ENCODE measurements at places on chromosomes 3 and 15.

DNA sequence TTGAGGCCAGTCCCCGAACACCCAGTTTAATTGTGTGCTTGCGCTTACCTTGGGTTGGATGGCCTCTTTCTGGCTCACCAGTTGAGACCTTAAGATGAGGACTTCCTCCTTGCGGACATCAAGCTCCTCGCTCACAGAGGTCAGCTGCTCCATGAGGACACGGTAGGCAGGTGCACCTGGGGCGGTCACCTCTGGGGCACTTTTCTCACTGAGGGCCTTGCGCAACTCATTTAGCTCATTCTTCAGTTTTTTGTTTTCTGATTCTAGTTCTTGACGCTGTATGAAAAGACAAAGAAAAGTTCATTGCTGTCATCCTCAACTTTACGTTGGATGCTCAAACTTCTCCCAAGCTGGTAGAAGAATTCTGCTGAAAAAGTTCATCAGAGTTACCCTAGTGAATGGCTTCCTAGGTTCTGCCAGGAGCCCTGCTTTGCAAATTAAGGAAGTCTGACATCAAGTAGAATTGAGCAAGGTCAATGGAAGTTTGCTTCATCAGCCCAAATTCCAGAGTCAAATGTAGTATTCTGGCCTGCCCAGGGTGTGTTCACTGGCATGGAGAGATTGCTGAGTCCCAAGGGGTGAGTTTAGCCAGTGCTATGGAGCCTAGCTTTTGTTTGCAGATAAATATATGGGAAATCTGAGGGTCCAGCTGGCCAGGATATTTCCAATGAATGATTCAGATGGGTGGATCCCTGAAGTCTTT, 55.8 kb upstream of the MYO5C start:
- no peak for DNase-seq

GRCh38 chr3:59249004-59249403, 199.2 kb upstream of the CFAP20DC start:
- DNase-seq, result no peak

DNA sequence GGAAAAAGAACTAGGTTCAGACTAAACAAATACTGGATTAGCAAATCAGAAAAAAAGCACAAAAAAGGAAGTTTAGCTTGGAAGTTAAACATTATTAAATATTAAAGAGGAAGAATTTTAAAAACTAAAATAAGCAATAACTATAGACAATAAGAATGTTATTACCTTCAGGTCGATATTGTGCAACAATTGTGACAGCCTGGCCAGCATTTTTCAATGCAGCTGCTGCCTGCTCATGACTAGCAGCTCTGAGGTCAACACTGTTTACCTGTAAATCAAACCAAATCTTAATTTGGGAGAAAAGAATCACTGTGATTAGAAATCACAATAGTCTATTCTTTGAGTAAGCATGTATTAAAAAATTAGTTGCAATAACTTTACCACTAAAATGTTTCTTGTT, 75.1 kb upstream of the MELTF start:
- no peak for DNase-seq

DNA sequence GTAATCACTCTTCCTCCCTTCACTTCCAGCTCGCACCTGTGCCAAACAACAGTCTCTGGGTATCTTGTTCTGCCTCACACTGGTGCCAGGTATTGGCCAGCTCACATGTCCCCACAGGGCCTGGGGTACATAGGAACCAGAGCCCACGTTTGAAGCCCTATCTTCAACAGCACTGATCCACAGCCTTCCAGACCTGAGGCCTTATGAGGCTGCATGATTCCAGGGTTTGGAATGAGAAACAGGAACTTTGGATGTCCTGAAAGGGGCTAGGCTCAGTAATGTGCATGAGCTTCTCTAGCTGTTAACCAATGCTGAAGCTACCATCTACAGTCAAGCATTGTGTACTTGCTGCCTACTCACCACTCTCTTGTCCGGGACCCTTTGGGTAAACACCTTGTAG, 92.4 kb downstream of the GPR156 start:
- no peak for DNase-seq

DNA sequence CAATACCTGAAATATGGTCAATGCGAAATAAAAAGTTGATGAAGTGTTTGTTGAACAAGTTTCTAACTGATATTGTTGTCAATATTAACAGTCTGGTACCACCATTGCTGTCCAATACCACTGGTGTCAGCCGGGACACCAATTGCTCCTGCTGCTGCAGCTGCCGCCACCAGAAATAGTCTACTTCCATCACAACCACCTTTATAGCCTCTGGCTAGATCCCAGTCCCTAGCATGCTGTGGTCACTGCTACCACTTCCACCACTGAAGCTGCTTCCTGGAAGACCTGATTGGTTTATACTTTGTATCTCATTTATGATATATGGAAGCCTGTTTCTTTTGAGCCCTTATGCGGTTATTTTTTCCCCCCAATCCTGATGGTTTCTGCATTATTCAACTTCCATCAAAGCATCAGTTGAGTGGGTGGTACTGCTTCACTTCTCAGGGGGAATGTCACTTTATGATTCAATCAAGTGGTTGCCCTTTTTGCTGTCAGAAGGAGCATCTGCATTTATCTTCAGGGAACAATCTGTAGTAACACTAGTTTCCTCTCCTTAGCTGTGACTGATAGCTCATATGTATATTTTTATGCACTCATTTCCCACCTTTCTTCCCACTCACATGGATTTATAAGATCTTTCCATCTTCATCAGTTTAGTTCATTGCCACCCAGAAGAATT, 11.7 kb downstream of the LNP1 start:
- no peak for DNase-seq

- no peak for DNase-seq
Observed at GRCh38 chr3:15787941-15788340, 9.8 kb downstream of the ANKRD28 start.

DNA sequence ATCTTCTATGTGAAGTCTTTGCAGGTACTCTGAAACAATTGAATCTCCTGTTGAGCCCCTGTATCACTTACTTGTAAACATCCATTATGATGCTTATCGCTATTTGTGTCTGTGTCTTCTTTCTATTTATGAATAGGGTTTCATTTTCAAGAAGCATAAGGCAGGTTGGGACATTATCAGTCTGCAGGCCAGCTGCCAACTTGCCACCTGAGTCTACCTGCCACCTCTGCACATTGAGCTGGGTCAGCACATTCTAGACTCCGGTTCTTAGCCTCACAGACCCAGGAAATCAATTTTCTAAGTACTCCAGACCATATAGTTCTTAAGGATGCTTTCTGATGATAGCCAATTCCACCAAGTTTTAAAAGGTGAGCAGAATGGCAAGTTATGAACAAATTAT, 105.7 kb upstream of the MCTP2 start:
- DNase-seq, result peak; percentile 32

GRCh38 chr3:111767756-111768445, 91.2 kb upstream of the PHLDB2 start:
- DNase-seq, result no peak

DNA sequence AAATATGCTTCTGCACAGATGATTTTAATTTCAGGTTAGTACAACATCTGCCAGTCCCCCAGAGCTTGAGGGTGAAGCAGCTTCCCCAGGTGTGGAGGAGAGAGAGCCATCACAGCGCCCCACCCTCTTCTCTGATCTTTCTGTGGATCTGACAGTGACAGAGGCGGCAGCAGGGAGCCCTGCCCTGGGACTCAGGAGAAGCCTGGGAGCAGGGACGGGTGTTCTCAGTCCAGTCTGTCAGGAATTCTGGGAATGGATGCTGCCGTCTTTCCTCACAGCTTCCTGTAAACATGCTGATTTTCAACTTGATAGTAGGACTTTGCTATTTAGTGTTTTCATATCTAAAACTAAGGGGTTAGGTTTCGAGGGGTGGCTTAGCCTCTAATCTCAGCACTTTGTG, 11.4 kb upstream of the RAB8B start:
- DNase-seq, result no peak

DNA sequence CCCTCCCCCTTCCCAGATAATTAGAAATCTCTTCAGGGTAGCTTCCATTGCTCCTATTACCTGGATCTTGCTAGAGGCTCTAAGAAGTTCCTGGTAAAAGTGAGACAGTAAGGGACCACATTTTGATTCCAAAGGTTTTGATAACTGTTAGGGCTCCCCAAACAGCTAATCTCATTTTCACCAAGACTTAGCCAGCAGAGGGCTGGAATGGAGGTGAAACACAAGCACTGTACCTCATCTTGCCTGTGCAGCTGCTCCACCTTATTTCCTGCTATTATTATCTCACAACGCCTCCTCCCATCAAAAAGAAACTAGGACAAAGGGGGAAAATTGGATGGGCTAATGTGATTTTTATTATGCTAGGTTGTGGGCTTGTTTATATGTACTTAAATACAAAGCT, 7.3 kb downstream of the SETD5 start:
- DNase-seq, result no peak

DNA sequence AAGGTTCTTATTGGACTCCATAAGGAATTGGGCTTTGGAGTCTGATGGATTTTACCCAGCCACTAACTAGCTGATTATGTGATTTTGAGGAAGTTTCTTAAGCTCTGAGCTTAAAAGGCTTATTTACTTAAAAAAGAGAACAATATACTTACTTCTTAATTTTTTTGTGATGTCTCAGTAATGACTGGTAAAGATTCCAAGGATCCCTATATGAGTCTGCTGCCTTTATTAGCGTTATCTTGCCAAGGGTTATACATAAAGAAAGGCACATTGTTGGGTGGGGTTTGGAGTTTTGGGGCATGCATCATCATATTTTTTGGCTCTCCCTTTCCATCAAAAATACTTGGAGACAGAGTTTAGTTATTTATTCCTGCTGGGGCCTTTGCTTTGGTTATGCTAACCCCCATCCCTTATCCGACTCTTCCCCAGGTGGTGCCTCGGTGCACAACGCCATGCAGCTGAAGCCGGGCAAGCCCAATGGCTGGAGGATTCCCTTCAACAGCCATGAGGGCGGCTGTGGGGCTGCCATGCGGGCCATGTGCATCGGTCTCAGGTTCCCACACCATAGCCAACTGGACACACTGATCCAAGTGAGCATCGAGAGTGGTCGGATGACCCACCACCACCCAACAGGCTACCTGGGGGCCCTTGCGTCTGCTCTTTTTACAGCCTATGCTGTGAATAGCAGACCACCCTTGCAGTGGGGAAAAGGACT, 6.7 kb downstream of the ADPRH start:
- no peak for DNase-seq

DNA sequence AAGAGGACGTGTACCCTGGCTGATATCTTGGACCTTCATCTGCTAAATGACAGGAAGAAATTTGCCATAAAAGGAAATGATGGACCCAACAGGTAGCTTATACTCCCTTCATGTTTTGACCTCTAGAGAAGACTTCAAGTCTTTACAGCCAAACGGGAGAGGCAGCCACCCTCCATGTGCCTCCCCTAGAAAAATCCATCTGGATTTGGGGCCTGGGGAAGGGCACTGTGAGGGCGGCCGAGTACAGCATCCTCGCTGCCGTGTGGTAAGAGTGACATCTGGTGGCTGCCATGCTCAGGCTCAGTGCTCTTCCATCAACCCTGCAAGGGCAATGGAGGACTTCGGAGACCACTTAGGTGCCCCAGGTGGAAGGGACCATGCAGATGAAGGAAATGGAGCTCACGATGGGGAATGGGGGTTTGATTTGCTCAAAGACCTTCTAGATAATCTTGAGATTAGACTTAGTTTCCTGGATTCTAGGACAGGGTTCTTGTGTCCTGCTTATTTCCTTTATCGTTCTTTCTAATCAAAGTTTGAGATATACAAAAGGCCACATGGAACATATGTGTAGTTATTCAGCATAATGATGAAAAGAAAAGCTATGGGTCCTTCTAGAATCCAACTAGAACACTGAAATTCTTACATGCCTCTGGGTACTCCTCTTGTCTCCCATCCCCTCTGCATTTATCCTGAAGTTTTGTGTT, 44.4 kb downstream of the AQP9 start:
- peak; percentile 29 for DNase-seq

DNA sequence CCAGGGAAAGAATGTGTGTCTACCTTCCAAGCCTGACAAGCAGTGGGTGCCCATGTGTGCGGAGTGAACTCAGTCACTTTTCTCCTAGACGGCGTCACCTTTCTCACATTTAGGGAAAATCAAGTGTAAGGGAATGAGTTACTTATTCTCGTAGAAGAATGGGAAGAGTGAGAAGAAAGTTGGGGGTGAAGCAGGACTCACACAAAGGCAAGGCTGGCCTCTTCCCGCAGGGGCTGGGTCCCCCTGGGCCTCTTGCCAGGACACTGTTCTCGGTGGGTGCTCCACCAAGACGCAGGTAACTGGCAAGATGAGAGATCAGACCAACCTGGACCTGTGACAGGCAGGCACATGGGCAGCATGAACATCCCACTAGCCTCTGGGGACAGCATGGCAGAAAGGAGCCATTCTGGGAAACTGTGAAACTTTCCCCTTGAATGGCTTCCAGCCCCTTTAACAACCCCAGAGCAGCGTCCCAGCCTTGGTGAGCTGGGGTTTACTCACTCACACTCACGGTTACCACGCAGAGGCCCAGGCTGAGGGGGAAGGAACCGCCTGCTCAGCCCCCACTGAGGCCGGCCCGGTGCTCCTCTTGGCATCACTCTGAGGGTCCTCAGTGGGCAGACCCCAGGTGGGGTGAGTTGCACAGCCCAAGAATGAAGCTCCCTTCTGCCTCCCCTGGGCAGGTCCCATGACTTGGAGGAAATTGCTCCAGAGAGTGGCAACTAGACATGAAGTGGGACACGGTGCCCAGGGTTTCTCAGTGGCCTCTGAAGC, 15.0 kb upstream of the SRP14 start:
- DNase-seq, result no peak

- no peak for DNase-seq
Observed at GRCh38 chr15:70033109-70033508, 64.6 kb downstream of the TLE3 start.

DNA sequence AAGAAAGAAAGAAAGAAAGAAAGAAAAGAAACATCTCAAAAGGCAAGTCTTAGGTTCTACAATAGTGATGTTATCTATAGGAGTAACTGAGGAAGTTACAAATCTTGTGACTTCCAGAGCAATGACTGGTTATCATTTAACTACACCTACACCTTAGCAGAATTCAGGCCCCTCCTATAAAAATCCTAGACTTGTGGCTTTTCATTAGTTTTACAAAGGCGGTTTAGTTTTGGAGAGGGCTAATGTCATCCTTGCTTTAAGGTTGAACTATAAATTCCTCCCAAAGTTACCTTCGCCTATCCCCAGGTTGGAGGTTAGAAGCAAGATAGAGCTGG, 4.1 kb upstream of the SCAP start:
- DNase-seq, result no peak

DNA sequence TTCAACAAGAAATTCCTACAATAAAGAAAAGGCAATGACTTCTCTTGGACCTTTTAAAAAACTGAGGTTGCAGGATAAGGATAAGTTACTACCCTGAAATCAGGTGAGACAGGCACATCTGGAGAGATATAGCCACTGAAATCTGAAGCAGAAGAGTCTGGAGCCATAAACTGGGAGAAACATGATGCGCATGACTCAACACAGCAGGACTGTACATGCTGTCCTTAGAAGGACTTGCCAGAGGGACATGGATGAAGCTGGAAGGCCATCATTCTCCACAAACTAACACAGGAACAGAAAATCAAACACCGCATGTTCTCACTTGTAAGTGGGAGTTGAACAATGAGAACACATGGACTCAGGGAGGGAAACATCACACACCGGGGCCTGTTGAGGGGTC, 1020.2 kb downstream of the AGBL1 start:
- DNase-seq, result no peak

Data from NCI-H510A treated with DMSO at 0.1 percent for 48 hours (cell line).